Esophagus squamous epithelium (tissue), 5 donors: ENCODE measurements at places on chromosomes 5 and 9.

DNA sequence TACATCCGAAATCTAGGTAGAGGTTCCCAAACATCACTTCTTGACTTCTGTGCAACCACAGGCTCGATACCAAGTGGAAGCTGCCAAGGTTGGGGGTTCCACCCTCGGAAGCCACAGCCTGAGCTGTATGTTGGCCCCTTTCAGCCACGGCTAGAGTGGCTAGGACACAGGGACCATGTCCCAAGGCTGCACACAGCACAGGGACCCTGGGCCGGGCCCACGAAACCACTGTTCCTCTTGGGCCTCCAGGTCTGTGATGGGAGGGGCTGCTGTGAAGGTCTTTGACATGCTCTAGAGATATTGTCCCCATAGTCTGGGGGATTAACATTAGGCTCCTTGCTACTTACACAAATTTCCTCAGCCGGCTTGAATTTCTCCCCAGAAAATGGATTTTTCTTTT is 460.6 kb downstream of the ISL1 start:
- DNase-seq = no peak
- H3K4me1 ChIP-seq = no peaks in the 10 kb centered on the region
- H3K4me3 ChIP-seq = no peak overlapping the region
- H3K27me3 ChIP-seq = no peaks in the 10 kb centered on the region
- no peak overlapping the region for H3K27ac ChIP-seq

GRCh38 chr5:38329132-38329715 is 70.9 kb downstream of the EGFLAM start:
- H3K36me3 ChIP-seq = no peaks in the 10 kb centered on the region
- no peak overlapping the region for H3K27ac ChIP-seq
- no peak overlapping the region for H3K4me3 ChIP-seq

DNA sequence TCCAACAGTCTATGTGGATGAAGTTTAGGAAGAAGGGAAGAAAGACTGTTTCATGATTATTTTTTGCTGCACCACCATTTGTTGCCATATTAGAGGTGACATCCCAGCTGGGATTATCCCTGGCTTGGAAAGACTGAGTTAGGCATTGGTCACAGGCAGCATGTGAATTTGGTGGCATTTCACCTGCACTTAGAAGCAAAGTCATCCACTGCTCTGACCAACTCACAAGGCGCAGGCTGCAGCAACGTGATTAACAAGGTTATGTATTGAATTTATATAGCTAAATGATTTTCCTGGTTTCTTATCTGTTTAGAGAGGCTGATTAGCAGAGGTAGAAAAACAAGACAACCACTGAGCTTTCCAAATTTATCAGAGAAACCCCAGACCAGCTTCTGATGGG is 2.7 kb downstream of the FYB1 start:
- H3K4me1 ChIP-seq = peaks cover 46% of the 10 kb centered on the region
- H3K36me3 ChIP-seq = no peaks in the 10 kb centered on the region
- H3K4me3 ChIP-seq = no peak overlapping the region

DNA sequence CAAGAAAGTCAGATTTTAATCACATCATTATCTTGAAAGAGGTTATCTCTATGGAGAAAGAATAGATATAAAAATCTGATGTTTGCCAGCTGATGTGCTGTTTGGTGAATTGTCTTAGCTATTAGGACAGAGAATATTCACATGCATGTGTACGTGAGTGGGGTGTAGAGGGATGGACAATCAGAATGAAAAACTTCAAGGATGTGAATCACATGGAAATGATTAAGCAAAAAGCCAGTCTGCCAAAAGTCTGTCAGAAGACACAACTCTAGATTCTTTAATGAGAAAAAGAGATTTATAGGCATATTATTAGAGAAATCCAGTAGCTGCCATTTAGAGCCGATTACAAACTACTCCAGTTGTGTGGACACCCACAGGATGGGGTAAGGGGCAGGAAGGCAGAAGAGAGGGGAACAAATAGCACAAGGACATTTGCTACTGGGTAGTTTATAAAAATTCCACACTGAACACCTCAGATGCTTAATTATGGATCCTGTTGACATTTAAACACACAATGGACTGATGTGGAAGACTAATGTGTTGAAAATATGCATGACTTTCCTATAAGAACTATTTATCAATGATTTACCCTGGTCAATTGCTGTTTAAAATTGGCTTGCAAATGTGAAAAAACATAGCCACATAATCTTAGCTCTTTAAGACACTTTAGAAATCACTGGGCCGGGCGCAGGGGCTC is 127.4 kb downstream of the PTTG1 start:
- H3K36me3 ChIP-seq = no peaks in the 10 kb centered on the region
- DNase-seq = no peak
- H3K4me3 ChIP-seq = no peak overlapping the region
- H3K4me1 ChIP-seq = no peaks in the 10 kb centered on the region

GRCh38 chr5:90503596-90503995 is 25.8 kb downstream of the LYSMD3 start:
- no peak overlapping the region for H3K27ac ChIP-seq
- no peaks in the 10 kb centered on the region for H3K4me1 ChIP-seq
- H3K4me3 ChIP-seq = no peak overlapping the region
- no peak for DNase-seq
- no peaks in the 10 kb centered on the region for H3K36me3 ChIP-seq

DNA sequence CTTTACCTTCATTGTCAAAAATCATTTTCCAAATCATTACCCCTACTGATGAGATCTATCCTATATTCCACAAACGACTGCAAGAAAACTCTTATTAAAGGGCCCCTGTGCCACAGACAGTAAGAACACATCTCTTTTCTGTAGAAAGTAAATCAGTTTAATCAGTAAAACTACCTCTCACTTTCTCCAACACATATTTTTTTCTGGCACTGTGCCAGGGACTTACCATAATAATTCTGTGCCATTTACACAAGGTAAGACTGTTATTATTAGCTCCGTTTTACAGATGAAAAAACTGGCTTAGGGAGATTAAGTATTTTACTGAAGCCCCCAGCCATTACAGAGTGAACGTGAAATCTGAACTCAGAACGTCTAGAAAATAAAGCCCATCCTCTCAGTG is 587.0 kb upstream of the COX7C start:
- H3K27ac ChIP-seq = no peak overlapping the region
- H3K4me3 ChIP-seq = no peak overlapping the region
- no peaks in the 10 kb centered on the region for H3K36me3 ChIP-seq
- H3K27me3 ChIP-seq = no peaks in the 10 kb centered on the region
- H3K4me1 ChIP-seq = no peaks in the 10 kb centered on the region
